M059J (cell line): ENCODE measurements at places on chromosomes 3 and 15. TPM values are rescaled to one million over a fixed set of nuclear protein-coding genes. Genes with fewer than 3 reads are reported as not detected.

GRCh38 chr3:72274493-72275330 lies 489.8 kb upstream of the PROK2 start:
- peak; percentile 50 for DNase-seq

Gene C3orf85
- total RNA-seq = not detected in 2 replicates

Gene ARHGAP31
- 7.8 and 10.5 TPM in 2 replicates for total RNA-seq

GRCh38 chr15:34883633-34884032 lies 85.9 kb downstream of the AQR start:
- DNase-seq = no peak

Gene IREB2
- 10.3 and 16.4 TPM in 2 replicates for total RNA-seq

DNA sequence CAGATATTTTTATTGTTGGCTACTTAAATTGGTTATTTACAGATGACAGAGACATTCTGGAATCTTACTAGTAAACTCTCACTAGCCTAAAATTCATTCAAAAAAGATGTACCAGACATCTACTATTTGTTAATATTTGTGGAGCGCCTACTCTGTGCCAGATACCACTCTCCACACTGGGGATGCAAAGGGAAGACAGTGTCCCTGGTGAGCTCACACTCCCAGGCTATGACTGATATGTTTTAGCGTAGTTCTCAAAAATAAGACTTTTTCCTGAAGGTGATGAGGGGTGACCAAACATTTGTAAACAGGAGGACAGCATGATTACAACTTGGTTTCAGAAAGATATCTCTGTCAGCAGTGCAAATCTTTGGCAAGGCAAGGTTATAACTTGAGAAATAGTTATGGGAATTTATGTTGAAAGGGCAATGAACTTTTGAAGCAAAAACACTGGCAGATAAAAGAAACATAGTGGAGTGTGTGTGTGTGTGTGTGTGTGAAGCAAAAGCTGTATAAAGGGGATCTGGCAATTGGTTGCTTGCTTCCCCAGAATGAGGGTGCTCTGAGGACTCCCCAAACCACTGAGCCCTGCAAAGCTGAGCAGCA lies 51.2 kb downstream of the HACD2 start:
- DNase-seq = no peak

GRCh38 chr3:136464502-136464901 lies 214.4 kb downstream of the PCCB start:
- peak; percentile 44 for DNase-seq

- DNase-seq = peak; percentile 36
Observed at GRCh38 chr15:73284090-73284716, 84.6 kb downstream of the HCN4 start.

Gene ASB14
- total RNA-seq = not detected in 2 replicates

Gene CCDC54
- not detected in 2 replicates for total RNA-seq

DNA sequence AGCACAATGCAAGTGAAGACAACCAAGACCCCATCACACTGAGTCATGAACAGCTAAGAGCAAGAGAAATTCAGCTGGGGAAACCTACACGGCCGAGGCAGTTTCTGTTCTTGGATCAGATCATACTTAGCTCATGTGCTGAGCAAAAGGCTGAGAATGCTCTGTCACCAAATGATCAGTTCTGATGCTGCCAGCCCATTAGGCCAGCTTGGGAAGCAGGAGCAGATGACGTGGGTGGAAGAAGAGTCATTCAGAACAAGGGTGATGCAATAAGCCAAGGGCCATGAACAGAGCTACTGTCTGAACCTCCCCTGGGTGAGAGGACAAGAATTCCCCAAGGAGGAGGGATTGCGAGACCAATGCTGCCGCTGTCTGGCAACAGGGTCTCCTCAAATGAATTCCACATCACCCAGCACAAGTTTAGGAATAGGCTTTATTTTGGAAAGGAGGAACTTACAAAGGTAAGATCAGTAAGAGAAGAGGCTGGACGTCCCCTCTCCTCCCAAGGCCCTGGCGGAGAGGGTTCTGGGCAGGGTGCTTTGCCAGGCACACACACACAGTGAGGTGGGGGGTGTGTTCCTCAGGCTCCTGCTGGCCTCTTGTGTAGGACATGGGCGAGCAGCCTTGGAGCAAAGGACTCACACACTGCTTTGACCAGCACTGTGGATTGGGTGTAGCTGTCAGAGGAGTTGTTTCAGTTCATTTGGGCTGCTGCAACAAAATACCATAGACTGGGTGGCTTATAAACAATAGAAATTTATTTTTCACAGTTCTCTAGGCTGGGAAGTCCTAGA lies 65.6 kb upstream of the CTXND1 start:
- peak; percentile 58 for DNase-seq

Gene FAM107A
- 0.12 and 0.42 TPM in 2 replicates for total RNA-seq

DNA sequence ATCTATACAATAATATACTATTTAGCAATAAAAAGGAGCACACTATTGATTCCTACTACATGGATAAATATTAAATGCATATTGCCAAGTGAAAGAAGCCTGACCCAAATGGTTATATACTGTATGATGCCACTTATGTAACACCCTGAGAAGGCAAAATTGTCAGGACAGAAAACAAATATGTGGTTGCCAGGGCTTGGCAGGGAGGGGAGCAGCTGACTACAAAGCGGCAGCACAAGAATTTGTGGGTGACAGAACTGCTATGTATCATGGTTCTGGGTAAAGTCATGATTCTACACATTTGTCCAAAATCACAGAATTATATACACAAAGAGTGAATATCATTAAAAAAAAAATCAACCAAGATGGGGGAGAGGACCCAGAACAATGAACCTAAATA lies 22.5 kb downstream of the TBC1D2B start:
- DNase-seq = no peak

GRCh38 chr15:98850961-98851572 lies 156.5 kb downstream of the PGPEP1L start:
- DNase-seq = peak; percentile 75

DNA sequence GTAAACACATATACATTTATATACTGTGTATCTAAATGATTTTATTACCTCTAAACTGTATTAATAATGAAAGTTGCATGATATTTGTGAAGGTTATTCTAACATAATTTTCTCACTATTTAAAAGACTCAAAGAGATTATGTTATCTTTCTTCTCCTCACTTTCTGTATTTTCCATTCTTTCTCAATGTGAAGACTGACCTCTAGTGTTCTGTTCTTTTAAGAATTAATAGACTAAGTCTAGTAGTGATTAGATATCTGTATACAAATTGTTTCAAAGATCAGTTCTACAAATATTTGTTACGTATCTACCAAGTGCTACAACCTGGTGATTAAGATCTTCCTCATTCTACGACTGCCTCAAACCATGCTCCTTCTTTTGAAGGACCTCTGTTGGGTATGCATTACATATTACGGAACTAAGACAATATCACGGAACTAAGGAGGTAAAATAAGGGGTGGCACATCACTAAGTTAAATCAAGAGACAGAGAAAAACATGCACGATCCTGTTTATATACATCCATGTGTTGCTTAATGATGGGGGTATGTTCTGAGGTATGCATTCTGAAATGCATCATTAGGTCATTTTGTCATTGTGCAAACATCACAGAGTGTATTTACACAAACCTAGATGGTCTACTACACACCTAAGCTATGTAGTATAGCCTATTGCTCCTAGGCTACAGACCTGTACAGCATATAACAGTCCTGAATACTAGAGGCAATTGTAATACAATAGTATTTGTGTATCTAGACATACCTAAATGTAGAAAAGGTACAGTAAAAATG lies 161.5 kb upstream of the KBTBD8 start:
- no peak for DNase-seq

Gene LMAN1L
- not detected in 2 replicates for total RNA-seq

Gene ARGFX
- total RNA-seq = not detected in 2 replicates

GRCh38 chr3:123451186-123451585 lies 2.3 kb upstream of the ADCY5 start:
- DNase-seq = no peak

GRCh38 chr15:76935620-76936019 lies 4.1 kb downstream of the RCN2 start:
- no peak for DNase-seq

DNA sequence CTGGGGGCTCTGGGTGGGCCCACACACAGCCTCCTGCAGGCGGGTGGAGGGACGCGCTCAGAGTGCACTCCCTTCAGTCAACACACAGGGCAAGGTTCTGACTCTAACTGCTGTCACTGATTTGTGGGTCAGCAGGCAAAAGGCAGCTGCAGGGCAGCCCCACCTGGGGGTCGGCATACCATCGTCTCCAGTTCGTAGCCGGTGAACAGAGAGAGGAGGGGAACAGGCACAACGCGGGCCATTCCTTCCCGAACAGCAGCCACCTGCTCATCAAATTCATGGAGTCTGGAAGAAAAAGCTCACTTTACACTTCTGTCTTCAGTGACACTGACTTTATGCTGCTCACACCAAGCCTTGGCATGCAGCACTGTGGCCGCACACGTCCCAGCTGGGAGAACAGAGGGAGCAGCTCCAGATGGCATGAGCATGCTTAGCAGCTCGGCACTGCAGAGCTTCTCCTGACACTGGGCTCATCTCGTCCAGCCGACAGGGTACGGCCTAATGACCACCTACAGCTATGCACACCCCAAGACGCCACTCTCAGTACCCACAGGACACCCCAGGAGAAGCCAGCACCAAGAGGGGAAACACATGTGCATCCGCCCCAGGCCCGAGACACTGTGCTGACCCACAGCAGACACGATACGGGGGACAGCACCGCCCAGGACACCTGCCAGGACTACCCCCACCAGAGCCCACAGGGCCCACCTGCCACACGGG lies 14.4 kb upstream of the OCA2 start:
- DNase-seq = no peak

DNA sequence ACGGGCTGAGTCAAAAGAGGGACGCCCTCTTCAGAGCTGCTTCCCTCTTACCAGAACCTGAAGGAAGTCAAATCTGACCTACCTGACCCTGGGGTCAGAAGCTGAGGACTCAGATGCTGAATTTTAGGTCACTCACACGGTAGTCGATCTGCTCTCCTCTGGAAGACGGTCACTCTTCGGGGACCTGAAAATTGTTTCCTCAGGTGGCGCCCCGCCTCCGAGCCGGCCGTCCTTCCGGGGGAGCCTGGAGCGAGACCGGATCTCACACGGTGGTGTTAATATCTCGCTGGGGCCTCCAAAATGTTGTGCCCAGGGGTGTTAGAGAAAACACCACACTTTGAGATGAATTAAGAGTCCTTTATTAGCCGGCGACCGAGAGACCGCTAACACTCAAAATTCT lies 737.2 kb downstream of the SI start:
- DNase-seq = no peak

GRCh38 chr15:98612490-98613110 lies 35.7 kb upstream of the IGF1R start:
- peak; percentile 25 for DNase-seq
